ENCODE measurements at places on chromosomes 6 and 20.

DNA sequence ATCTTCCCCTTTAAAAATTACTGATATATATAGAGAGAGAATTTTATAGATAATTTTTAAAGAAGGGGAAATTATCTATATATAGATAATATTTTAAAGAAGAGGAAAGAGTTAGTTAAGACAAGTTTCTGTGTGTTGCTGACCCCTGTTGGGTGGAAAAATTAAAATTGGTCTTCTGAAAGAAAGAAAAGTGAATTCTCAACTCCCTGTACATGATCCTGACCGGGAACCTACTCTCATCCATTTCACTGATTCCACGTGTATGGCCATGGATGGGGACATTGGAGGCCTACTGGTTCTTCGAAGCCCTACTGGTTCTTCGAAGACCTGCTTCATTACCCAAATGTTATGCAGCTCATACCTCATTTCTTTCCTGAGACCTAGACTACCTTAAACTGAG lies 53.0 kb upstream of the TCF21 start:
- peaks cover 7% of the 10 kb centered on the region for H3K4me1 ChIP-seq
- no peak overlapping the region for H3K4me3 ChIP-seq
- H3K27ac ChIP-seq, result no peak overlapping the region

DNA sequence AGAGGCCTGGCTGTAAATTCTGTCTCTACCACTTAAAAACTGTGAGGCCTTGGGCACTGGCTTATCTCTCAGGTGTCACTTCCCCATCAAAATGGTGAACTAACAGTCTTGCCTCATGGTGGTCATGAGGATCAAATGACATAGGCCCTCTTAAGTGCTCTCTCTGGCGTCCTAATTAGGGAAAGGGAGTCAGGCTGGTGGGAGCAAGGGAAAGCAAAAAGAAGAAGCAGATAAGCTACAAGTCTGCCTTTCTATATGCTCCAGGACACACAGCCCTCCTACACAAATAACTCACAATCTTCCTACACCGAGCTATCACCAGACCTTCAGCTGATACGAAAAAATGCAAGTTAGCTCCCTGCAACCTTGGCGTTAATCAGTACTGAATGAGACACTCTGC lies 19.5 kb upstream of the SLC22A16 start:
- DNase-seq, result no peak
- peaks cover 4% of the 10 kb centered on the region for H3K4me1 ChIP-seq
- no peak overlapping the region for H3K27ac ChIP-seq
- H3K36me3 ChIP-seq, result peaks cover 4% of the 10 kb centered on the region
- peaks cover 3% of the 10 kb centered on the region for H3K27me3 ChIP-seq

GRCh38 chr6:3518356-3519190 lies 61.7 kb upstream of the SLC22A23 start:
- H3K27ac ChIP-seq, result peak overlapping the region; percentile 75
- no peaks in the 10 kb centered on the region for H3K36me3 ChIP-seq
- peaks cover 28% of the 10 kb centered on the region for H3K4me1 ChIP-seq
- DNase-seq, result peak; percentile 45
- H3K27me3 ChIP-seq, result peaks cover 9% of the 10 kb centered on the region
- no peak overlapping the region for H3K4me3 ChIP-seq

- H3K27me3 ChIP-seq, result peaks cover 4% of the 10 kb centered on the region
- no peaks in the 10 kb centered on the region for H3K36me3 ChIP-seq
- H3K4me1 ChIP-seq, result peaks cover 3% of the 10 kb centered on the region
- no peak for DNase-seq
Observed at GRCh38 chr6:27806981-27807440, 105.2 kb downstream of the OR2B2 start.

- DNase-seq, result no peak
- peaks cover 12% of the 10 kb centered on the region for H3K4me1 ChIP-seq
- H3K36me3 ChIP-seq, result no peaks in the 10 kb centered on the region
- H3K4me3 ChIP-seq, result no peak overlapping the region
Observed at GRCh38 chr6:134328138-134328537, 10.2 kb upstream of the SGK1 start.

GRCh38 chr6:154316131-154316530 lies 40.5 kb downstream of the IPCEF1 start:
- no peak for DNase-seq
- peaks cover 1% of the 10 kb centered on the region for H3K27me3 ChIP-seq
- no peak overlapping the region for H3K27ac ChIP-seq
- H3K4me3 ChIP-seq, result no peak overlapping the region

DNA sequence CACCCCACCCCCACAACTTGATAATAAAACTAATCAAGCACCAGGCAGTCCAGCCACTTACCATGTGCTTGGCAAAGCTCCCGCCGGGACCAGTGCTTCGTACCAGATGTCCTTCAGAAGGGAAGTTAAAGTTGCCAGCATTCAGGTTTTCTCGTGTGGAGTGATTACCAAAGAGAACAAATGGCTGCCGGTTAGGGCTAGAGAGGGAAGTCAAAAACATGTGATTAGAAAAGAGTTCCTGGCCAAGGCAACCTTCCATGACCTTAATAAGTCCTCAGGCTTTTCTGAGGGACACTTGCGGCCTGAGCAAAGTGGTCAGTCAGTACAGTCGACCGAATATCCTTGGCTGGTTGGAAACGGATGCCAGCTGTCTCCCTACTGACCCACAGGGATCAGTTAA lies 67.0 kb downstream of the DNAAF9 start:
- peaks cover 9% of the 10 kb centered on the region for H3K36me3 ChIP-seq
- H3K27me3 ChIP-seq, result peaks cover 1% of the 10 kb centered on the region
- DNase-seq, result no peak
- H3K4me3 ChIP-seq, result no peak overlapping the region

- DNase-seq, result no peak
- no peak overlapping the region for H3K4me3 ChIP-seq
- no peaks in the 10 kb centered on the region for H3K36me3 ChIP-seq
Observed at GRCh38 chr6:51260003-51260402, 441.3 kb downstream of the TFAP2B start.

- no peak overlapping the region for H3K4me3 ChIP-seq
- peaks cover 4% of the 10 kb centered on the region for H3K27me3 ChIP-seq
- peaks cover 5% of the 10 kb centered on the region for H3K4me1 ChIP-seq
- H3K27ac ChIP-seq, result no peak overlapping the region
- no peak for DNase-seq
Observed at GRCh38 chr20:1423625-1424106, 30.8 kb upstream of the FKBP1A start.

DNA sequence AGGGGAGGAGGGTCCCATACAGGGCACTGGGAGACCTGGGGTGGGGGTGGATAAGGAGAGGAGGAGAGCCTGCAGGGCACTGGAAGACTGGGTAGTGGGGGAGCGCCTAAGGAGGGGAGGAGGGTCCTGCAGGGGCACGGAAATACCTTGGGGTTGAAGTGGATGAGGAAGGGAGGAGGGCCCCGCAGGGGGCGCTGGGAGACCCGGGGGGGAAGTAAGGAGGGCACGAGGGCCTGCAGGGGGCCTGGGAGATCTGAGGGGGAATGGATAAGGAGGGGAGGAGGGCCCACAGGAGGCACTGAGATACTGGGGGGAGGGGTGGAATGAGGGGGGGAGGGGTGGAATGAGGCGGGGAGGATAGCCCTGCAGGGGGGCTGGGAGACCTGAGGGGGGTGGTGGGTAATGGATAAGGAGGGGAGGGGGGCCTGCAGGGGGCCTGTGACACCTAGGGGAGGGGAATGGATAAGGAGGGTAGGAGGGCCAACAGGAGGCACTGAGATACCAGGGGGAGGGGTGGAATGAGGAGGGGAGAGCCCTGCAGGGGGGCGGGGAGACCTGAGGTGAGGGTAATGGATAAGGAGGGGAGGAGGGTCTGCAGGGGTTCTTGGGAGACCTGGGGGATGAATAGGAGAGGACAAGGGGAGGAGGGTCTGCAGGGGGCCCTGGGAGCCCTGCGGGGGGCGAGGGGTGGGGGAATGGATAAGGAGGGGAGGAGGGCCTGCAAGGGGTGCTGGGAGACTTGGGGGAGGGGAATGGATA lies 567 bp upstream of the CTCFL start:
- H3K36me3 ChIP-seq, result no peaks in the 10 kb centered on the region
- no peak overlapping the region for H3K27ac ChIP-seq
- H3K27me3 ChIP-seq, result peaks cover 4% of the 10 kb centered on the region
- no peaks in the 10 kb centered on the region for H3K4me1 ChIP-seq
- no peak for DNase-seq
- no peak overlapping the region for H3K4me3 ChIP-seq

GRCh38 chr20:49880177-49880576 lies 35.2 kb downstream of the SPATA2 start:
- no peak overlapping the region for H3K4me3 ChIP-seq
- no peak overlapping the region for H3K27ac ChIP-seq
- DNase-seq, result no peak
- H3K36me3 ChIP-seq, result no peaks in the 10 kb centered on the region
- H3K27me3 ChIP-seq, result no peaks in the 10 kb centered on the region

DNA sequence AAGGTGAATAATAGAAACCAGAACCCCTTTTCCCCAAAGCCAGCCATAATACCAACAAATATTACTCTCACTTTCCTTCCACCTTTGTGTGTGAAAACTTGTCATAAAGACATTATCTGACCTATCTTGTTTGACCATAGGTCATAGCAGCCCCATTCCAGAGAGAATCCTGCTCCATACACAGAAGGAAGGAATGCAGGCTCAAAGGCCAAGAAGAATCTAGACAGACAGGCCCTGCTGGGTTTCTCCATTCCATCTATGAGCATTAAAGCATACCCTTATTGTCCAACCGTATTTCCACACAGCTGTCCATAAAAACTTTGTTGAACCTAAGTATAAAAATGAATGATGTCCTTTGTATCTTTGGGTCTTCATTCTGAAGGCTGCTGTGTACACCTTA lies 40.7 kb upstream of the KCNK5 start:
- no peak for DNase-seq
- H3K27ac ChIP-seq, result peak overlapping the region; percentile 3
- peaks cover 5% of the 10 kb centered on the region for H3K36me3 ChIP-seq
- H3K4me1 ChIP-seq, result no peaks in the 10 kb centered on the region
- H3K27me3 ChIP-seq, result peaks cover 1% of the 10 kb centered on the region

GRCh38 chr6:19369785-19370184 lies 467.4 kb upstream of the ID4 start:
- no peak overlapping the region for H3K4me3 ChIP-seq
- no peak overlapping the region for H3K27ac ChIP-seq
- H3K36me3 ChIP-seq, result no peaks in the 10 kb centered on the region
- no peak for DNase-seq

- no peak overlapping the region for H3K4me3 ChIP-seq
- H3K36me3 ChIP-seq, result peaks cover 6% of the 10 kb centered on the region
- no peak overlapping the region for H3K27ac ChIP-seq
- H3K4me1 ChIP-seq, result peaks cover 9% of the 10 kb centered on the region
- peaks cover 5% of the 10 kb centered on the region for H3K27me3 ChIP-seq
Observed at GRCh38 chr6:138517635-138518034, 18.3 kb upstream of the NHSL1 start.

- H3K36me3 ChIP-seq, result no peaks in the 10 kb centered on the region
- H3K4me3 ChIP-seq, result no peak overlapping the region
- no peak for DNase-seq
- H3K27me3 ChIP-seq, result no peaks in the 10 kb centered on the region
Observed at GRCh38 chr6:147322299-147323162, 118.3 kb downstream of the STXBP5 start.

- peaks cover 10% of the 10 kb centered on the region for H3K4me1 ChIP-seq
- peaks cover 17% of the 10 kb centered on the region for H3K27me3 ChIP-seq
- H3K27ac ChIP-seq, result peak overlapping the region; percentile 97
- peak overlapping the region; percentile 87 for H3K4me3 ChIP-seq
Observed at GRCh38 chr20:63176034-63176426, 39.9 kb downstream of the YTHDF1 start.

DNA sequence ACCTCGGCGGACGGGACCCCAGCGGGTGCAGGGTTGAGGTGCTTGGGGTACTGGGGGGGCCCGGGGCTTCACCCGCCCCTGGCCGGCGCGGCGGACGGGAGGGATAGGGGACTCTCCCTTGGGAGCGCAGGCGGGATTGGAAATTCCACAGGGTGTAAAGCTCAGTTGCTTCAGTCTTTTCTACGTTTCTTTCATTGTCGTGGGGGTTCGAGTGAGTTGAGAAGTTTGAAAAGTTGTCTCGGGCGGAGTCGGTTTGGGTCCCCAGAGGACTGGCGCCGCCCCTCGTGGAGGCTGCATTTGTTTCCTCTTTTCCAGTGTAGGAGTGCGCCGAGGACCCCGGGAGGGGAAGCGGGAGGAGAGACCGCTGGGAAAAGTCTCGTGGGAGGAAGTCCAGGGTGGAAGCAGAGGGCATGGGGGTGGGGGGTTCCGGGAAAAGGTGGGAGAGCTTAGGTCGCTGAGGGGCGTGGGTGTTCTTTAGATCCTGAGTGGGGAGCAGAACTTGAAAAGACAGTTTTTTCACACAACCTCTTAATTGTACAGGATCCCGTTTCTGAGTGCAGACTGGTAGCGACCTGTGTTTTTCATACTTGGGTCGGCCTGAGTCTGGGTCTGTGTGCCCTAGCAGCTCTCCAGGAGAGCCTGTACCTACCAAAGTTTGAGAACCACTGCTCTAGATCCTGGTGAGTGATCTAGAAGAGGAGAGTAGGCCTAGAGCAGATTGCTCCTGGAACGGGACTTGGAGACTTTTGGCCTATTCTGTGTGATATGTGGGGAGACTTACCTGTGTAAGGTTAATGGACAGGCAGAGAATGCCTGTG lies 495 bp downstream of the FAM83B start:
- H3K27ac ChIP-seq, result no peak overlapping the region
- peaks cover 16% of the 10 kb centered on the region for H3K27me3 ChIP-seq
- H3K4me1 ChIP-seq, result peaks cover 3% of the 10 kb centered on the region
- H3K4me3 ChIP-seq, result peak overlapping the region; percentile 87
- no peaks in the 10 kb centered on the region for H3K36me3 ChIP-seq

DNA sequence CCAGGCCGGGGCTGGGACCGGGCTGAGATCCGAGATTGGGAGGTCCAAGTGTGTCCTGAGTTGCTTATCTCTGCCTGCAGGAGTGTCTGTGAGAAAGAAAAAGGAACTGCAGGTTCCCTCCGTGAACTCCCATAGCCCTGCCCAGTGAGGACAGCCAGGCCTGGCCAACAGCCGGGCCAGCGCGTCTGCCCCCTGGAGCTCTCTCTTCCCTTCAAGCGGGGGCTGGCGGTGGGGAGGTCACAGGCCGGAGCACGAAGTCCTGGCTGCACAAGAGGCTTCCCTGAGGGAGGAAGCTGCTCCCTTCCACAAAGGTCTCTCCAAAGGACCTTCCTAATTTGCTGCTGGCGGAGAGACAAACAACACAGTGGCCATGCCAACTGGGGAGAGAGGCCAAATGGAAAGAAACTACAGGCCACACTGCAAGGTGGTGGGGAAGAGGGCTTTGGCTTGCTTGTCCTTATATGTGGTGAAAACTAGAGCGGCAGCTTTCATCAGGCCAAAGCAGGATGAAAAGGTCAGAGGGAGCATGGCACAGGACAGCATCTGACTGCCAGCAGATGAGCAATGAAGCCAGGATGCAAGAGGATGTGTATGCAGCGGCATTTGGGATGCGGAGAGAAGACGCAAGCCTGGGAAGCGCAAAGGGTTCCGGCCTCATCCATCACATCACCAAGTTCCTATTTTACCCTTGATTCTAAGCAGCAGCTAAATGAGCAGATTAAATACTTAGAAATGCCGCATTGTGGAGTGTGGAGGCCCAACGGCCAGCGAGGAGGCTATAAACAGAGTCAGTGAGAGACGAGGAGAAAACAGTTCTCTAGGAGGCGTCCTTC lies 260.0 kb downstream of the ERMARD start:
- peaks cover 10% of the 10 kb centered on the region for H3K4me1 ChIP-seq
- no peak overlapping the region for H3K27ac ChIP-seq
- no peaks in the 10 kb centered on the region for H3K36me3 ChIP-seq
- H3K27me3 ChIP-seq, result peaks cover 3% of the 10 kb centered on the region
- H3K4me3 ChIP-seq, result no peak overlapping the region

Data from glutamatergic neuron (in vitro differentiated cells).